ENCODE measurements at places on chromosomes 3 and 15. TPM values are rescaled to one million over a fixed set of nuclear protein-coding genes. Genes with fewer than 3 reads are reported as not detected.

Gene RNF168
- total RNA-seq, result 19.4 TPM

Gene EXOSC7
- 57.7 TPM for total RNA-seq

DNA sequence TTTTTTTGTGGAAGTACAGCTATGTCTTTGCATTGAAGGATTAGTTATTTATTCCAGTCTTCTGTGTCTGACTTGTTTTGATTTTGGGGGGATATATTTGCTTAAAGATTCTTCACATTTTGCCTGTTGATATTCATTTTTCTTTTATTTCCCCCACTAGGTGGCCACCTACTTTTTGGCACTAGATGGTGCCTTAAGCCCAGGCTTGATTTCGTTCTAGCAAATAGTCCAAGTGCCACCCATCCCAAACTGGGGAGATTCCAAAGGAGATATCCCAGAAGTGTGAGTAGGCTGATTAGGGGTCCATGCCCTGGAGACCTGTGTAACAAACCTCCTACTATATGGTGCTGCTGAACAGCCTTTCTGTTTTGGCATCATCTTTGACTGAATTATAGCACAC lies 80.0 kb upstream of the SPATA16 start:
- no peak for DNase-seq

DNA sequence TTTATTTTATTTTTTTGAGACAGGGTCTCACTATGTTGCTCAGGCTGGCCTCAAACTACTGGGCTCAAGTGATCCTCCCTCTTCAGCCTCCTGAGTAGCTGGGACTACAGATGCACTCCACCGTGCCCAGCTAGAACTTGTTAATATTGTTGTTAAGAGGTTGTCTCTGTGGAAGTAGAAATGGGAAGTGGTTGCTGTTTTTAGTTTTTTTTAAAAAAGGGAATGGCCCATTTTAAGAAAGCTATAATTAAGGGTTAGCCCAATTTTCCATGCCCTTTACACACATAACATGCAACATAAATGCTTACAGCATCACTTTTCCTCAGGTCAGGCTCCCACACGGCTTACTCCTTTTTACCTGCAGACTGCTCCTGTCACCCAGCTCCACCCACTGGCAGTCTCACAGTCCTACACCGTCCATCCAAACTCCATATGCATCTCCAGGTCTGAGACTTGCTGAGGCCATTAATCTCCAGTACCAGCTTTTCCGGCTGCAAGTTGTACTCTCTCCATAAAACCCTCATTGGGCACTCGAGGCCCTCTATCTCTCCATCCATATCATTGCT lies 19.8 kb downstream of the MORC1 start:
- no peak for DNase-seq

All from spinal cord (tissue), 10 donors.